Activated T-helper 2 cell treated with anti-CD3 and anti-CD28 coated beads, Interferon-gamma antibody, Interleukin-2, Interleukin-4, amounts not matched to agents 10 μg/mL and 5 μg/mL and 100 μg/mL, durations not matched to agents 14 hours and 24 hours and 36 hours (primary cell): ENCODE measurements at places on chromosomes 11 and 22. TPM values are rescaled to one million over a fixed set of nuclear protein-coding genes. Genes with fewer than 3 reads are reported as not detected.

WNT11 gene
- 0.91 TPM in 1 of 2 replicates, not detected in the other for total RNA-seq

DEFB131B gene
- not detected in 2 replicates for total RNA-seq

MYRF gene
- total RNA-seq, result 1.8 and 2.6 TPM in 2 replicates

UPK2 gene
- total RNA-seq, result 0.21 TPM in 1 of 2 replicates, not detected in the other

C11orf52 gene
- total RNA-seq, result not detected in 2 replicates

MAP6 gene
- 0.23 TPM in 1 of 2 replicates, not detected in the other for total RNA-seq

SART1 gene
- 81.7 and 98.5 TPM in 2 replicates for total RNA-seq

OTOG gene
- not detected in 2 replicates for total RNA-seq

NTM gene
- not detected in 2 replicates for total RNA-seq

DNA sequence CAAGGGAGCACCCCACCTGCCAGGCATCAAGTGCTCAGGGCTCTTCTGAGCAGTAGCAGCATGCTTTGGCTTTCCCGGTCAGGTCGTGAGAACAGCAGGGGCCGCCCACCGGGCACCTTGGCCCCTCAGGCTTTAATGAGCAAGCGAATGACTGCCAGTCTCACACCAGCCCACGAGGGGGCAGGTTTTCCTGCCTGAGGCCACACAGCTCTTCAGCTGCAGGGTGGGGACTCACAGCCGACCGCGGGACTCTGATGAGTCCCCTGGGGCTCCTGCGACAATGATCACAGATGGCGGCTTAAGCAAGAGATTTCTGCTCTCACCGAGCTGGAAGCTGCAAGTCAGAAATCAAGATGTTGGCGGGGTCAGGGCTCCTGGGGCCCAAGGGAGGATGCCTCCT lies 14.3 kb upstream of the FGF19 start:
- DNase-seq, result no peak
- no peak overlapping the region for H3K4me3 ChIP-seq
- H3K27me3 ChIP-seq, result peaks cover 37% of the 10 kb centered on the region
- no peak overlapping the region for H3K27ac ChIP-seq
- H3K4me1 ChIP-seq, result no peaks in the 10 kb centered on the region

DNA sequence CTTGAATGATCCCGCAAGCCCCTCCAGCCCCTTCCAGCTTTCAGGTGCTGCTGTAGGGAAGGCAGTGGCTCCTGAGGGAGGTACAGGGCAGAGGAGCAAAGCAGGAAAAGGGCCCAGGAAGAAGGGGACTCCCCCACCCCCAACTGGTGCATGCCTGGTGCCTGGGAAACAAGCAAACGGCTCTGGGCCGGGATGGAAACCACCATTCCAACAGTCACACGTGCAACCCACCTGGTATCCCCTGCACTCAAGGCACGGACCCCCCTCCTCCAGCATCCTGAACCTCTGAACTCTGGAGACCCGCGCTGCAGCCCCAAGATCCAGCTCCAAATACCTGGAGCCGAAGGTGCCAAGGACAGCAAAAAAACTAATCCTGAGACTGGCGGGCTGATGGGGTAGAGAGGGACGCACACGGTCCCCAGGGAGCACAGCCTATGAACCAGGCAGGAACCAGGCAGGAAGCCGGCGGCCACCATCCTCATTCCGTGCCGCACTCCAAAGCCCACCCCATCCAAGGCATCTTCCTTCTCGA lies 537 bp downstream of the SCN4B start:
- H3K4me1 ChIP-seq, result peaks cover 6% of the 10 kb centered on the region
- H3K4me3 ChIP-seq, result peak overlapping the region; percentile 45
- H3K27me3 ChIP-seq, result peaks cover 80% of the 10 kb centered on the region
- DNase-seq, result no peak
- H3K36me3 ChIP-seq, result no peaks in the 10 kb centered on the region

DNA sequence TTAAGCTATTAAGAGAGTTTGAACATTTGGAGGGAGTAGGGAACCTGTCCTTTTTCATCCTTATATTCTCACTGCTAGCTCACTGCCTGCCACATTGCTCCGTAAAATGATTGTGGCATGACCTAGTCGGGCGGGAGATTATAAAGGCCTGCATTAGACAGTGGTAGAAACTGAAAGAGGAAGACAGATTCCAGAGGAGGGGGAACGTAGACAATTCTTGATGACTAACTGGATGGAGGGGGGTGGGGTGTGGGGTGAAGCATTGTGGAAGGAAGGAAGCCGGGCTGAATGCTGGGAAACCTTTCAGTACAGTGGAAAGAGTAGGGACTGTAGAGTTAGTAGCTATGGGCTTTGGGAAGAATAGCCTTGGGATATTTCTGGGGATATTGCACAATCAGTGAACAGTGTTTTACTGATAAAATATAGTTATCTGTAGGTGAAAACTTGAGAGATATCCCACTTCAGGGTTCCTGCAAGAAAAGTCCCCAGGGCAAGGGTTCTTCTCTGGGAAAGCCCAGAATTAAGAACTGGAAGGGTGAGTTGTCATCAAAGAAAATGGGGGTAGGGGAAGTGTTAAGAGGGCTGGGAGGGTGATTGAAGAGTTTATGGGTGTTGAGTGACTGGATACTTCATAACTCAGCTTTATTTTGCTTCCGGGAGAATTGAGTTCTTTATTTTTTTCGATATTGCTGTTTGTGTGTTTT lies 2.1 kb downstream of the MED15 start:
- DNase-seq, result peak; percentile 34
- H3K4me1 ChIP-seq, result peaks cover 54% of the 10 kb centered on the region
- H3K4me3 ChIP-seq, result peak overlapping the region; percentile 96

- no peak overlapping the region for H3K4me3 ChIP-seq
- no peak overlapping the region for H3K27ac ChIP-seq
Measured at GRCh38 chr11:20157728-20158127, 2.5 kb downstream of the DBX1 start.

GRCh38 chr11:5933116-5933515 lies 8.9 kb upstream of the OR56A3 start:
- H3K27me3 ChIP-seq, result no peaks in the 10 kb centered on the region
- no peak overlapping the region for H3K4me3 ChIP-seq

- peaks cover 8% of the 10 kb centered on the region for H3K27me3 ChIP-seq
- H3K4me1 ChIP-seq, result peaks cover 19% of the 10 kb centered on the region
- H3K27ac ChIP-seq, result peak overlapping the region; percentile 67
Measured at GRCh38 chr11:67584881-67585873, 1.6 kb downstream of the GSTP1 start.

- no peak for DNase-seq
- no peaks in the 10 kb centered on the region for H3K36me3 ChIP-seq
- H3K4me1 ChIP-seq, result peaks cover 18% of the 10 kb centered on the region
- H3K4me3 ChIP-seq, result no peak overlapping the region
- no peak overlapping the region for H3K27ac ChIP-seq
Measured at GRCh38 chr11:2296913-2297622, 4.7 kb downstream of the C11orf21 start.

DNA sequence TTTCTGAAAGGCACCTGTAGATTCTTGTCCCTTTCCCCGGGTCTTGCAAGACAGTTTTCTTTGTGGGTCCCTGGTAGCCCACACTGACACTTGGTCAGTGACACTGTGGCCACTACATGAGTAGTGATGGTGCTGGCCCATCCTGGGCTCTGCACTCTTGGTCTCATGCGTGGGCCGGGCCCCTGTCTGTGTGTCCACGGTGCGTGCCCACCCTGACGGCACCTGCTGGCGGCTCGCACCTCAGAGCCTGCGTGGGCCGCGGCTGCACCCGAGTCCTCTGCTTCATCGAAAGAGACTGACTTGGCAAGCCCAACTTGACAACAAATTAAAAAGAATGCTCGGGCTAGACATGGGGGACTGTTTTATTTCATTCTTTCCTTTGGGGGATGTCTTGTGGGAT lies 37.5 kb downstream of the ADAMTS15 start:
- H3K4me1 ChIP-seq, result no peaks in the 10 kb centered on the region
- H3K36me3 ChIP-seq, result no peaks in the 10 kb centered on the region
- no peak overlapping the region for H3K4me3 ChIP-seq
- H3K27ac ChIP-seq, result no peak overlapping the region
- no peak for DNase-seq

DNA sequence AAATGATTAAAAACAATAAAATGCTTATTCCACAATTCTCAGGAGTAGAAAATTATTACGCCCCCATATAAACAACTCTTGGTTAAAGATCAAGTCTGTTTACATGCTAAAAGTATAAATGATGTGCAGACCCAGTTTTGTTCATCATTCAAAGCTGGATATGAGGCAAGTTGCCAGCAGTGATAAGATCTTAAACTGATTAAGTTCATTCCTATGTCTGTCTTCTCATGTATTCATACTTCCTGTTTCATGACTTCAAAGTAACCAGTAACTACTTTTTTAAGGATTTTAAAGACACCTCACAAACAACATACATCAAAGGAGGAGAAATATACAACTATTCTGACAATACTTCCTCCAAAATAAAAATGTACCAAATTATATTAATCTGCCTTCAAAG lies 55.0 kb upstream of the ARHGAP32 start:
- no peak overlapping the region for H3K27ac ChIP-seq
- H3K4me1 ChIP-seq, result peaks cover 42% of the 10 kb centered on the region
- no peak for DNase-seq
- no peaks in the 10 kb centered on the region for H3K36me3 ChIP-seq
- no peaks in the 10 kb centered on the region for H3K27me3 ChIP-seq

- DNase-seq, result no peak
- no peaks in the 10 kb centered on the region for H3K27me3 ChIP-seq
- H3K27ac ChIP-seq, result no peak overlapping the region
- no peak overlapping the region for H3K4me3 ChIP-seq
- no peaks in the 10 kb centered on the region for H3K36me3 ChIP-seq
Measured at GRCh38 chr11:75189911-75190310, 39.0 kb downstream of the SLCO2B1 start.

DNA sequence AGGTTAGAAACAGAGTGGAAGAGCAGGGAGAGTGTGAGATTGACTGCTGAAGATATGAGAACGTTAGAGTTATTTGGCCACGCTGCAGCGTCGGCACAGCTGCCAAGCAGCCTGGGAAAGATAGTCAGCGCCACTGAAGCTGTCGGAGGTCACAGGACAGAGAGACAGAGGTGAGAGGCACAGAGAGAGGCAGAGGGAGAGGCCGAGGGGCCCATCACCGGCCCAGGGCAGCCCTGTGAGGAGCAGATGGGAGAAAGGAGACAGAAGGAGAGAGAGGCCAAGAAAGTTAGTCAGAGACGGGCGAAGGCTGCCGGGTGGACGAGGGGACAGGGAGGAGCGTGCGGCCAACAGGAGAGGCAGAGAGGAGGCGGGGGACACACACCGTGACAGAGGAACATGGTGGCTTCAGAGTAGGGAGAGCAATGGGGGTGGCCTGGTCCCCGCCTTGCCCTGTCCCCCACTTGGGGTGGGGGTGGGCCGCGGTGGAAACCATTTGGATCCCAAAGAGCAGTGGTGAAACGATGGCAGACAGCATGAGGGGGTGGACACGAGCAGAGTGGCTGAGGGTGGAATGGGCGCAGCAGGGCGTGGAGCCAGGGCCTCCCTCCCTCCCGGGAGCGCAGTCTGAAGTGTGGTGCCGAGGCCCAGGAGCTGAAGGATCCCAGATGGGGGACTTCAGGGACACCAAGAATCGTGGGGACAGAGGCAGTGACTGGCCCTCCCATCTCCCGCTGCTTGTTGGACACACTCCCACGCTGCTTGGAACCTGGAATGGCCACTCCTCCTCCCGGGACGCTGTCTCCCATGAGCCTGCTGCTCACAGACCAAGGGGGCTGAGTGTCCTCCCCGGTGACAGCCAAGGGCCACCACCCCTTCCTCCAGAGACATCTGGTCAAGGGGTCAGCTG lies 26.6 kb downstream of the LRRC10B start:
- H3K4me3 ChIP-seq, result no peak overlapping the region
- no peaks in the 10 kb centered on the region for H3K36me3 ChIP-seq
- H3K4me1 ChIP-seq, result no peaks in the 10 kb centered on the region
- H3K27ac ChIP-seq, result no peak overlapping the region
- peaks cover 8% of the 10 kb centered on the region for H3K27me3 ChIP-seq

DNA sequence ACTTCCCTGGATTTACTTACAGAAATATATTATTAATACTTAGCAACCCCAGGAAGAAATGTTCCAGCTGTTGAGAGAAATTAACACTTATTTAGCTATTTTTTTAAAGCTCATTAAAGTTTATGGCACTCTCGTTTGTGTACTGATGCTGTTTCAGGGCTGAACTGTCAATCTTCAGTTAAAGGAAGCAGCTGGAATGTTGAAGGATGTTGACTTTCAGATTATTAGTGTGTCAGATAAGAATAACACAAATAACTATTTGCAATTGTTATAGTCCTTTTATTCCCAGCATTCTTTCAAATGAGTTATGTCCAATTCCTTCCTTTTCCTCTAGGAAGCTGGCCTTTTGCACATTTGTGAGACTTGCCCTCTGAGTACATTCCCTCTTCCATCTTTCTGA lies 278.2 kb upstream of the RAG2 start:
- no peak overlapping the region for H3K4me3 ChIP-seq
- no peak for DNase-seq
- no peaks in the 10 kb centered on the region for H3K4me1 ChIP-seq

- no peaks in the 10 kb centered on the region for H3K27me3 ChIP-seq
- no peak overlapping the region for H3K27ac ChIP-seq
- no peaks in the 10 kb centered on the region for H3K4me1 ChIP-seq
- H3K36me3 ChIP-seq, result no peaks in the 10 kb centered on the region
- no peak for DNase-seq
Measured at GRCh38 chr22:47598864-47599263, 836.4 kb downstream of the TBC1D22A start.

GRCh38 chr22:29386708-29387107 lies 1.7 kb downstream of the AP1B1 start:
- no peaks in the 10 kb centered on the region for H3K27me3 ChIP-seq
- no peak for DNase-seq
- H3K27ac ChIP-seq, result no peak overlapping the region
- H3K4me3 ChIP-seq, result peak overlapping the region; percentile 89
- peaks cover 24% of the 10 kb centered on the region for H3K4me1 ChIP-seq
- peaks cover 11% of the 10 kb centered on the region for H3K36me3 ChIP-seq

GRCh38 chr11:1825039-1825740 lies 9.6 kb upstream of the SYT8 start:
- no peaks in the 10 kb centered on the region for H3K27me3 ChIP-seq
- H3K36me3 ChIP-seq, result no peaks in the 10 kb centered on the region
- no peak for DNase-seq
- no peak overlapping the region for H3K4me3 ChIP-seq

DNA sequence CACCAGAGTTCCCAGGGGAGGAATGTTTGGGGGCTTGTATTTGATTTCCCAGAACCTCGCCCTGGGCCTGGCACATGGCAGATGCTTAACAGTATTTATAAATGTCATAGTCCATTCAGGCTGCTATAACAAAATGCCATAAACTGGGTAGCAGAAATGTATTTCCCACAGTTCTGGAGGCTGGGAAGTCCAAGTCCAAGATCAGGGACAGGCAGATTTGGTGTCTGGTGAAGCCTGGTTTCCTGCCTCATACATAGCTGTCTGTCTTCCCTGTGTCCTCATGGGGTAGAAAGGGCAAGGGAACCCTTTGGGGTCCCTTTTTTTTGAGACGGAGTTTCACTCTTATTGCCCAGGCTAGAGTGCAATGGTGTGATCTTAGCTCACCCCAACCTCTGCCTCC lies 24.0 kb downstream of the KCTD21 start:
- H3K27me3 ChIP-seq, result no peaks in the 10 kb centered on the region
- DNase-seq, result no peak
- no peaks in the 10 kb centered on the region for H3K36me3 ChIP-seq
- H3K4me3 ChIP-seq, result no peak overlapping the region

GRCh38 chr11:61303725-61304124 lies 8.6 kb upstream of the VWCE start:
- no peak for DNase-seq
- H3K27me3 ChIP-seq, result no peaks in the 10 kb centered on the region
- no peak overlapping the region for H3K4me3 ChIP-seq
- H3K27ac ChIP-seq, result no peak overlapping the region
